NCI-H1436 (cell line): ENCODE measurements at places on chromosomes 6 and 20.

DNA sequence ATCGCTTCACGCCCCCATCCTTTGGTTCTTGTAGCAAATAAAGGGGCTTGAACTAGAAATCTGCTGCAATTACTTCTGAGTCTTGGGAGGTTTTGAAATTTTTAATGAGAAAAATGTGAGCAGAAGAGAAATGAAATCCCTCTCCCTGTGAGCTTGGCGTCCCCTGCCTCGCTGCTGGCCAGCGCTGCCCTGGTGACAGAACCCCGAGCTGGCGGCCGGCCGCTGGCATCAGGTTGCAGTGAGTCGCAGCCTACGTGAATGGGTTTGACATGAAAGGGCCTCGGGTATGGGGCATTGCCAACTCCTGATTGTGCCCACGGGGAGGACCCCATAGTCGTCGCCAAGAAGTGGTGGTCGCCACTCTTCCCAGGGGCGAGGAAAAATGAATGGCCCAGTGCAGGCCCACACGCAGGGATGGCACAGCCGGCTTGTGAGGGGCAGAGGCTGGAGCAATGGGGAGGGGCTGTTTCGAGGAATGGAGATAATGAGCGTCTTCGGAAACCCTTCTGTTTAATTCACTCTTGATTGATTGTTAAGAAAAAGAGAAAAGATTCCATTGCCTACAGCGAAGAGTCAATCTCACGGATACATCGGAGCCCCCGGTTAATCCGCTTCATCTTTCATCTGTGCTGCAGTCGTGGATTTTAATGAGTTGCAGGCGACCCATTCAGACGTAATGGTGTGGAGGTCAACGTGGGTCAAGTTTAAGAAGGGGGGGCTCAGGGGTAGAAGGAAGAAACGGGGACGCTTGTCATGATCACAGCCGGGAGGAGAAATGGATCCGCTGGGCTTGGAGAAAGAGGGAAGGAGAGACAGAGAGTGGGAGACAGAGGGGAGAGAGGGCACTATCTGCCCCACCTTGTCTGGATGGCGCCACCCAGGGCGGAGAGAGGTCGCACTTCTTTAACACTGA, 380.1 kb downstream of the THBS2 start:
- no peak for DNase-seq

- no peak for DNase-seq
Measured at GRCh38 chr6:101486726-101487125, 93.2 kb downstream of the GRIK2 start.

DNA sequence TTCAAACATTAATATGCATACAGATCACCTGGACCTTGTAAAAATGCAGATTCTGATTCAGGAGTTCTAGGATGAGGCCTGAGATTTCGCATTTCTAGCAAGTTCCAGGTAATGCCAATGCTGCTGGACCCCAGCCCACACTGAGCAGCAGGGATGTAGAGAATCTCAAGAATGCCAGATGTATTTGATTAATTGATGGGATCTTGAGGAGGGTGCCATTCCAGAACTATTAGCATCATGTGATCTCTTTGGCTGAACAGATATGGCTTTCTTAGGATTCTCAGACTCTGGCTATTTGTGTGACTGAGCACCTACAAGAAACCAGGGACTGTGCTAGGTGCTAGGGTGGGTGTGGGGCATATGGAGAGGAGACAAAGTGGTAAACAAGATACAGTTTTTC, 16.5 kb upstream of the SNX3 start:
- no peak for DNase-seq

DNA sequence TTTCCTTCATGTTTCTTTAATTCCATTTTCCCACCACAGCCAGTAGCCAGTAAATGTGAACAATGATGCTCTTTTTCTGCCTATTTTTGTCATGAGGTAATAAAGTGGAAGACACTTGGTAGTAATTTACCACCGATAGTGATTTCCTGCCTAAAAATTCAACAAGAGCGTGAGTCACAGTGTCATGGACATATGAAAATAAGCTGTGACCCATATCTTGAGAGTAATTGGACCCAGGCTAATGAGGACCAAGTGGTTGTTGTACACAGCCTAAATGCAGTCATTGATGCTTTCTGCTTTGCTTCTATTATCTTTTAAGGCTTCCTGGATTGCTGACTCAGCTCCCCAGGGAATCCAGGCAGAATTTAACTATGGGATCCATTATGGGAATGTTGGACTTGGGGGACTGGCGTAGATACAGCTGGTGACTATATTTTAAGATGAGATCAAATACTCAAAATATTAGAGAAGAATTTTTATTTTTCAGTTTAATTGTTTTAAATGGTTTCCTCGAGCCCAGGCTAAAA, 265.9 kb upstream of the FERMT1 start:
- DNase-seq, result no peak

DNA sequence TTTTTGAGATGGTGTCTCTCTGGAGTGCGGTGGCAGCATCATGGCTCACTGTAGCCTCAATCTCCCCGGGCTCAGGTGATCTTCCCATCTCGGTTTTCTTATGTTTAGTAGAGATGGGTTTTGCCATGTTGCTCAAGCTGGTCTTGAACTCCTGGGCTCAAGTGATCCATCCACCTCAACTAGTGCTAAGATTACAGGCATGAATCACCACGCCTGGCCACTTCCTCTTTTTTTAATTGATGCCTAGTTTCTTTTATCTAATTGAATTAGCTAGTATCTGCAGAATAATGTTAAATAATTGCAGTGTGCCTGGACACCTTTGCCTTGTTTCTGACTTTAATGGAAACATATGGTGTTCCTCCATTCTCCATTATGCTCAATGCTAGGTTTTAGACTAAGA, 38.4 kb upstream of the SLC22A16 start:
- no peak for DNase-seq

GRCh38 chr6:154352898-154353585, 3.6 kb downstream of the IPCEF1 start:
- no peak for DNase-seq

- DNase-seq, result no peak
Measured at GRCh38 chr20:58986968-58987517, 6.0 kb downstream of the NELFCD start.

- DNase-seq, result no peak
Measured at GRCh38 chr6:123263981-123264380, 267.9 kb downstream of the CLVS2 start.

DNA sequence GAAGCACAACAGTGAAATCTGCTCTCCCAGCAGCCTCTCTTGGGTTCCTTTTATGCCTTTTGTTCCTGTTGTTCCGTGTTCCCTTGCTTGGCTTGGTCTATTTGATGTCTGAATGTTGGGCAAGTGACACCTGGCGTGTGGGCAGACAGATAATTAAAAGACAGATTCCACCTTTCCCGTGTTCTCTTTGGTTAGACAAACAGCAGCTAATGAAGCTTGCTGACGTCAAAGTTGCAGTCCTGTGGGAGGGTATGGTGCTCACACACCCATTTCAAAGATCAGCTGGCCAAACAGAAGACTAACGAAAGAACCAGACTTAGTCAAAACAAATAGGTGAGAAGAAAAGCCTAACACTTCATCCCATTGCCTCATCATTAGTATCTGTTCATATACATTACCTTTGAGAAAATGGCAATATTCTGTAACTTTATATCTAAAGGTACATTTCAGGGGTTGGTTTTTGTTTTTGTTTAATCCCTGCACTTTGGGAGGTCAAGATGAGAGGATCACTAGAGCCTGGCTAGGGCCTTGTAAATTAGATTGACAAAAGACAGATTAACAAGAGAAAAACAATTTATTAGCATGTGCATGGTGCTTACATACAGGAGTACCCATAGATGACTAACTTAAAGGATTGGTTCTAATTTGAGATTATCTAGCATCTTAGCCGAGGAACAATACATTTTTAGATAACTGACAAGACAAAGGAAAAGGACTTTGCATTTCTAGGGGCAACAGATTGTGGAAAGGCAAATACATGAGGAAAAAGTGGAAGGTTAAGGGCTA, 48.9 kb upstream of the TNFRSF21 start:
- no peak for DNase-seq

GRCh38 chr6:167399599-167399998, 74.7 kb downstream of the TTLL2 start:
- DNase-seq, result no peak

DNA sequence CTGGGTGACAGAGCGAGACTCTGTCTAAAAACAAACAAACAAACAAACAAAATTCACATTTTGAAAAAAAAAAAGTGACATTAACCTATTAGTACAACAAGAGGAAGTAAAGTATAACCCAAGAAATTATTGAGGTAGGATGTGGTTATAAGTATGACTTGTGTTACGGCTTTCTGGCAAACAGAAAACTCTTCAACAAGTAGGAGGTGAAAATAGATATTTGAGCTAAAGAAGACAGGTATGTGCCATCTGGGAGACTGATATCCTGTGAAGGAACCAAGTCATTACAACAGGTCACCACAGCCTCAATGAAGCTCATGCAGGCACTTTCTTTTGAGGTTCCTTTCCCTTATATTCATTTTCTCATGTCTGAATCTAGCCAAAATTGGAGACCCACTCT, 28.8 kb downstream of the TLDC2 start:
- no peak for DNase-seq

GRCh38 chr6:45156075-45156474, 172.1 kb upstream of the RUNX2 start:
- no peak for DNase-seq

- DNase-seq, result no peak
Measured at GRCh38 chr6:160791459-160791858, 89.4 kb downstream of the PLG start.

DNA sequence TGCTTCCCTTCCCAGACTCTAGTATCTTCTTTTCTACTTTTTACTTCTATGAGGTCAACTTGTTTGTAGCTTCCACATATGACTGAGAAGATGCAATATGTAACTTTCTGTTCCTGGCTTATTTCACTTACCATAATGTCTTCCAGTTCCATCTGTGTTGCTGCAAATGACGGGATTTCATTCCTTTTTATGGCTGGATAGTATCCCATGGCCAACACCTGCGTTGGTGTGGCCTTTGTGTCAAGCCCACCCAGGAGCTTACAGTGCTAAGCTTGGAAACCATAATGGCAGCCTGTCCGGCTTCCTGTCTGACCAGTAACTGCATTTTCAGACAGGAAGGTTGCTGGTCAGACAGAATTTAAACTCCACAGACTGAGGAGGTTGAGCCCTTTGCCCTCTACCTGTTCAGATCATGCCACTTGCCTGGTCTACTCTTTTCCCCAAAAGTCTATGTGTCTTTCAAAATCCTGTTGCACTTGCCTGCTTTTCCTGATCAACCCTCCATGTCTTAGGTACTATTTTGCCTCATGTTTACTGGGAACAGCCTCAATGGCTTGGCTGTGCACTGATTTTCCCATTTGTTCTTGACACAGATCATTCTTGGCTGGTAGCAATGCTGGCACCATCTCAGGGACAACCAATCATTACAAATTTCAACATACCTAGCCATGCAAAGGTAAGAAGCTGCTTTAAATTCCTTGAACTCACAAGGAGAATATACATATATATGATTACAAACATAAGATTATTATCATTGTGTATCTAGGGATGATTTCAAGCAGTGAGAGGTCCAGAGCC, 114.3 kb upstream of the PLEKHG1 start:
- DNase-seq, result no peak

DNA sequence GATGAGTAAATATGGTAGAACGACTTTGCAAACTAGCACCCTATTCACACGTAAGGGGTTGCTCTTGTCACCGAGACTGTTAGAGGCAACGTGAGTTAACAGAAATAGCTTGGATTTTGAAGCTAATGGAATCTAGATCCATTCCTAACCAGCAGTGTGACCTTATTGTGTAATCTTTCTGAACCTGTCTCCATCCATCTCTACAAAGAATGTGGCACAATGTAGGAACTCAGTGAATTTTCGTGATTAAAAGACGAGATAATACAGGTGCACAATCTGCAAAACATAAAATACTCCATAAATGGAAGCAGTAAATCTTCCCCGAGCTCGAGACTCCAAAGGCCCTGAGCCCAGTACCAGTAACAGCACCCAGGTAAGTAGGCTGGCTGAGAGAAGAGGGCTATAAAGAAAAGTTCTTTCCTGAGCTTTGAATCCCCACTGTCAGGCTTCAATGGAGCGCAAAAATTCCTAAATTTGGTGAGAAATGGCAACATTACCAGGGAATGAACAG, 801 bp upstream of the KIFC1 start:
- DNase-seq, result no peak

GRCh38 chr6:25717866-25718740, 36.4 kb upstream of the SLC17A4 start:
- peak; percentile 4 for DNase-seq

DNA sequence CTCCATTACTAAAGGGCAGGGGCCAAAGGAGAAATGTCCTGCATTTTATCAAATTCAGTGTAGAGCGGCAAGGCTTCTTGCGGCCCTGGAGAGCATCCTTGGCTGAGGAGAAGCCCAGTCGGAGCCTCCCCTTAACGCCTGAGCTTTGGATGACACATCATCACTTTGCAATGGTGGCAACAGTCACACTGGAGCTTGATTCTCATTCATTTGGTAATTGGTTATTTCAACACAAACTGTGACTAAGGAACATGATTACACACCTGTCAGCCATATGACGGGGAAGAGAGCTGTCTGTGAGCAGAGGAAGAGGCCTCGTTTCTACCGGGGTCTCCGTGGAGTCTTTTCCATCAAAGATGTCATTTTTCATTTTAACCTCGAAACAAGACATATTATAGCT, 81.4 kb downstream of the SOBP start:
- DNase-seq, result no peak

- DNase-seq, result peak; percentile 69
Measured at GRCh38 chr20:37968841-37969401, 64.3 kb downstream of the TTI1 start.

DNA sequence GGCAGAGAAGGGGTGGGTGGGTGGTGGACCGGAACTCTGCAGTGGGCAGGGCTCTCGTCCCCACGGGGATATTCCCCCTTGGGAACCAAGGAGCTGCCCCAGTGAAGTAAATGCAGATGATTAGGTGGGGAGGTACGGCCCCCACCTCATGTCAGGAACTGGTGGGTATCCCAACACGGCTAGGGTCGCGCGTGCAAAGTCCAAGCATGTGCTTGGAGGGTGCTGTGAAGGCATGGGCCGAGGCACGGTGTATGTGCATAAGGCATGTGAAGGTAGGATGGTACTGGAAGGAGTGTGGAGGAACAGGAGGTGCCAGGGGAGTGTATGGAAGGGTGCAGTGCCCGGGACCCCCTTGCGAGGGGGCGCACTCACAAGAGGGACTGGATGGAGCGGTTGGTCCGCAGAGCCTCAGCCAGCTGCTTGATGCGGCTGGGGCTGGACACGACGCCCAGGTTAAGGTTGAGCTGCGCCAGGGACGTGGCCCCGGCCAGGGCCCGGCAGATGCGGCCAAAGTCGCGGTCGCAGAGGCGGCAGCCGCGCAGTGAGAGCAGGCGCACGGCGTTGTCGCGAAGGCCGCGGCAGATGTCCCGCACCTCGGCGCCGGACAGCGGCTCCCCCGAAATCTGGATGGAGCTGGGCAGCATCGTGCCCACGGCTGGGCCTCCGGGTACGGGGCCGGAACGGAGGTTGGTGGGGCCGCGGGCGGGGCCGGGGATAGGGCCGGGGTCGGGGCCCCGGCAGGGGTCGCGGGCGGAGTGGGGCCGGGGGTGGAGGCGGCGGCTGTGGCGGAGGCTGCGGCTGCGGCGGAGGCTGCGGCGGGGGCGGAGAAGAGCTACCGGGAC, 783 bp downstream of the LRRC73 start:
- DNase-seq, result no peak

DNA sequence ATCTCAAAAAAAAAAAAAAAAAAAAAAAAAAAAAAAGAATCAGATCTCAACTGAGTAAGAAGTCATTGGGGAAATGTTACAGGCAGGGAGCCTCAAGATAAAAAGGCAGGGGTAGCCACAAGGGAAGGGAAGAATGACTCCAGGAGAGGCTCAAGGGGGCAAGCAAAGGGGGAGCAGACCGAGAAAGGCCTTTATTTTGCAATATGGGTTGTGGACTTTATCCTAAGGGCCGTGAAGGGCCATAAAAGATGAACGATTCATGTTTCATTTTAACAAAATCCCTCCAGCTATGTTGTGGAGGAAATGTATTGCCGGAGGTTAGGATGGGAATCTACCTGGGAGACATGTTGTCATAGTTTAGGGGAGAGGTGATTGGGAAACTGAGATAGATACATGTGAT, 25.8 kb upstream of the SEC63 start:
- DNase-seq, result no peak
